ENCODE measurements at places on chromosomes 2 and 18.

- no peak for DNase-seq
These were observed 829.0 kb upstream of the SALL3 start for GRCh38 chr18:78150590-78150989.

DNA sequence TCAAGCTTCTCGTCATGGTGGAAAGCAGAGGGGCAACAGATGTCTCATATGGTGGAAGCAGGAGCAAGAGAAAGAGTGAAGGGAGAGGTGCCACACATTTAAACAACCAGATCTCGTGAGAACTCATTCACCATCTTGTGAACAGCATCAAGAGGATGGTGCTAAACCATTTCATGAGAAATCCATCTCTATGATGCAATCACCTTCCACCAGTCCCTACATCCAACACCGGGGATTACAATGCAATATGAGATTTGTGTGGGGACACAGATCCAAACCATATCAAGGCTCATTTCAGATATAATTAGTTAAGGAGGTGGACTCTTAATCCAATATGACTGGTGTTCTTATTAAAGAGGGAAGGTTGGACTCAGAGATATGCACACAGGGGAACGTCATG, 272.8 kb downstream of the KCNS3 start:
- no peak for DNase-seq

DNA sequence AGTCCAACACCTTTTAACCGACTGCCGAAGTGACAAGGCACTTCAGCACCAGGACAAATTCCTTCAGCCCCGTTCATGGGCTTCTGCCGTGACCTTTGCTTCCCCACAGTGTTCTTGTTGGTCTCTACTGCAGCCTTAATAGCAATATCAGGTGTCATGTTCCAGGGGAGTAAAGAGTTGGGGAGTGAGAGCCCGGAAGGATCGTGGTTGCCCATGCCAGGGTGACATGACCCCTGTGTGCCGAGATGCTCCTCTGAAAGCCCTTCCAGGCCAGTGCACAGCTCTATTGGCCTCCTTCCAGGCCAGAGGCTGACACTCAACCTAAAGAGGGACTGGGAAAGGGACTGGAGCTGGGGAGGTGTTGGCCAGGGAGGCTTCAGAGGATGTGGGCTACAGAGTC, 279.2 kb downstream of the CYRIA start:
- DNase-seq, result no peak

DNA sequence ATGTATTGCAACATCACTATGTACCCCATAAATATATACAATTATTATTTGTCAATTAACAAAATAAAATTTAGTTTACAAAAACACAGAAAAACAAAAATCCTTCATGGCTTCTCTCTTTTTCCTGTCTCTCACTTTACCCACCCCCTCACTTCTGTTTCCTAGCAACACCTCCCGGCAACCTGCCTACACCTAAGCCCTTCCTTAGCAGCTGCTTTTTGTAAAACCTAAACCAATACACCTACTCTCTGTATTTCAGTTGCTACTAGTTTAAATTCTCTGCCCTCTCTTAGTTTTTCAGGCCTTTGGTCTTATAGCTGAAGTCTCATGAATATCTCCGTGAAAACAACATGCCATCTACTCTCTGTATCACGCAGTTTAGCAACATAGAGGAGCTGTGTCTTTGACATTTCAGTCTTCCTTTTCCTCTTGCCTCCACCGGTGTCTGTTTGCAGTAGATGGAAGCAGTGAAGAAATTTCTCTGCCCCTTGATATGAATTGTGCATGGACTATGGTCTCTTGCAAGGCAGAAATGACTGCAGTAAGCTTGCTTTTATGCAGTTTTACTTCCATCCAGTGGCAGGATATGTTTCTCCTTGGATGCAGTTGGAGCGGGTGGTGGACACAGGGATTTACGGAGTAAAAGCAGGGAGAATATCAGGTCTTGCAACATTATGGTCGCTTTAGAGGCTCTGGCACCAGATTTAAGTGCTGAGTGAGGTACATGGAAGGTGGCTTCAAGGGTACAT, 42.0 kb upstream of the ZDBF2 start:
- DNase-seq, result no peak

- DNase-seq, result no peak
These were observed 1.7 kb downstream of the RTN4 start for GRCh38 chr2:55048508-55049042.

DNA sequence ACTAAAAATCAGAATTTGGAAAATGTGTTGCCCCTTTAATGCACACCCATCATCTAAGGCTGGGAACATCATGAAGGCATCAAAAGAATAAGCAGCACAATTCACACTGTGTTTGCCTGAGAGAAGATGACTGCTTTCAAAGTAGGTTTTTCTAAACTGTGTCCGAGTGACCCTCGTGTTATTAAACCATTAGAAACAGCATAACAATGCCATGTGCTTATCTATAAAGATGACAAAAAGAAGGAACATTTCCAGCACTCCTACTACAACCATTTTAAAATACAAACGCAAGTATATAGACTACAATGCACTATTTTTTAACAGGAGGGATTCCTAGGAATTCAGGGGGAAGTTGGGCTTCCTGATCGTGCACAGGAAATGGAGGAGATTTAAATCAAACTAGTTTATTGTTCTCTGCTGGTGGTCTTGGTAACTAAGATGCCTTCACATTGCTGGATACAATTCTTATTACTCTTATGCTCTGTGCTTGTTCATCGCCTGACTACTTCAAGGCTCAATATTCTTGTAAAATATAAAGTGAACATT, 305.9 kb upstream of the CCDC68 start:
- no peak for DNase-seq

DNA sequence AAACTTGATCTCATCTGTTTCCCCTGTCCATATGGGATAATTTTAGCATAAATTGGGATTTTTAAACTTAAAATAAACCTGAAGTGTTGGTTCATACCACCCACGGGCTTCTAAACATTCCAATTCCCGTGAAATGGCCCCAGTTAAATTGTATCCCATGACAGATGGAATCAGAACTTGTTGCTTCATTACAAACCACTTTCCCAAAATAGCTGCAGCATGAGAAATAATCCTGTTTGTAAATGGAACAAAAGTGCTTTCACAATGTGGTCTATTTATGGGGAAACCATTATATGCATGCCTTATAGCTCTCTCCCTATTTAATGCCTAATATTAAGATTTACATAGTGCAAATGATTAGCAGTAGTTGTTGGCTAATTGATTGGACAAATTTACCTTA, 15.9 kb downstream of the SCG2 start:
- no peak for DNase-seq

DNA sequence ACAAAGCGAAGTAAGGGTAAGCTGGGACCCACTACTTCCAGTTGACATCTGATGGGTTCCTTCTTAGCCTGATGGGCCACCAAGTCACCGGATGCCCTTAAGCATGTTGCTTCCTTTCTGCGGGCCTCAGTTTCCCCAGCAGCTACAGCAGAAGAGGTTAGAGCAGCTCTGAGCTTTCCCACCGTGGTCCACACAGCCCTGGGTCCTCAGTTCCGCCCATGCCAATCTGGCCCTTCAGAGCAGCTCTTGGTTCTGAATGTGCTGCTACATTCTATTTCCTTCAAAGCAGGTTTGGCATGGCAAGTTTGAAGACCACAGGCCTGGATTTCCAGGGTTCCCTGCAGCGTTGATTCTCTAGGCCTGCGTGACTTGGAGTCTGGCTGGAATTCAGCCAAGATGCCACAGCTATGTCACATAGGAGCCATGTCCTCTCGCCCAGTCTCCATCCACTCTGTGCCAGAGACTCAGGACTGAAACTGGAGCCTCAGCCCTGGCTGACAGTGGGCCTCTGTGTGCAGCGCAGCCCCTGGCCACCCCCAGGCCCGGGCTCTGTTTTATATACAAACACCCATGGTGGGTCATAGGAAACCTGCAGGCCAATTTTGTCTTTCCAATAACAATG, 79.6 kb downstream of the TFCP2L1 start:
- DNase-seq, result no peak

DNA sequence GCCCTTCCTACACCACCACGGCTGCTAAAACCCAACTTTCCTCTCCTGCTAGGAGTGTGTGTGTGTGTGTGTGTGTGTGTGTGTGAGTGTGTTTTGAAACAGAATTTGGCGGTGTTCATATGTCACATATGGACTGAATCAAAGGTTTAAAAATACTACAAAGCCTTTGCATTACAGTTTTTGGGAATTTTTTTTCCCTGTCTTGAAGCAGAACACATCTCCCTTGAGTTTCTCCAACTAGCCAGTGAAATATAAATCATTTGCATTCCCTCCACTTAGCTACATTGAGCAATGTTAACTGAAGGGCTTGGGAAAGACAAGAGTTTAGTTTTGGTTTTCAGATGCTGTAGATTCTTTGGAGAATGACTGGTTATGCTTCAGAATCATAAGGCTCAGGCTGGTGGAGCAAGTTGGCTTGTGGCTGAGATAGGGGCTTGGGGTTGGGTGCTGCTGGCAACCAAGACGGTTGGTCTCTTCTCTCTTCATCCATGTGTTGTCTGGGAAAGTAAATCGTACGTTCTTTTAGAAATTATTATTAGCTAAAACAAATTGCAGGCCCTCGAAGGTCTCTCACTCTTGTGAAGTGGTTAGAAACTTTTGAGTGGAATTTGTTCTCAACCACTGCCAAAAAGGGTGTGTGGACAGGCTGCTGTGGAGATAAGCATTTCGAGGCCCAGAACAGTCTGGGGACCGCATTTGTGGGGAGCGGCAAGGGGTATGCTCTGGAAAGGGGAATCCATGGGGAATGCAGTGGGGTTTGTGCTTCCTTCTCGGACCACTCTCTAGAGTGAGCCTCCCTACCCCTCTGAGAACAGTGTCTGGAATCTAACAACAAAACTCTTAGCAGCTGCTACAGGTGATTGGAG, 1.4 kb downstream of the NRP2 start:
- no peak for DNase-seq

- no peak for DNase-seq
These were observed 137.6 kb downstream of the ATL2 start for GRCh38 chr2:38239452-38239851.

- DNase-seq, result no peak
These were observed 1067.4 kb downstream of the CNTNAP5 start for GRCh38 chr2:125092276-125093009.

GRCh38 chr2:232506709-232507108, 13.5 kb upstream of the PRSS56 start:
- no peak for DNase-seq

DNA sequence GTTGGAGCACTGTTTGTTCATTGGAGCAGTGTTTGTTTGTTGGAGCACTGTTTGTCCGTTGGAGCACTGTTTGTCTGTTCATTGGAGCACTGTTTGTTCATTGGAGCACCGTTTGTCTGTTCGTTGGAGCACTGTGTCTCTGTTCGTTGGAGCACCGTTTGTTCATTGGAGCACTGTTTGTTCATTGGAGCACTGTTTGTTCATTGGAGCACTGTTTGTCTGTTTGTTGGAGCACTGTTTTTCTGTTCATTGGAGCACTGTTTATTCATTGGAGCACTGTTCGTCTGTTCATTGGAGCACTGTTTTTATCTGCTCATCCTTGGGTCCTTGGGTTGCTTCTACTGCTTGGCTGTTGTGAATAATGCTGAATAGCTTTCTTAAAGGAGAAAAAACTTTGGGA, 74.7 kb downstream of the ZNF407 start:
- DNase-seq, result no peak

GRCh38 chr2:28390746-28391563, 1.7 kb upstream of the FOSL2 start:
- DNase-seq, result no peak

DNA sequence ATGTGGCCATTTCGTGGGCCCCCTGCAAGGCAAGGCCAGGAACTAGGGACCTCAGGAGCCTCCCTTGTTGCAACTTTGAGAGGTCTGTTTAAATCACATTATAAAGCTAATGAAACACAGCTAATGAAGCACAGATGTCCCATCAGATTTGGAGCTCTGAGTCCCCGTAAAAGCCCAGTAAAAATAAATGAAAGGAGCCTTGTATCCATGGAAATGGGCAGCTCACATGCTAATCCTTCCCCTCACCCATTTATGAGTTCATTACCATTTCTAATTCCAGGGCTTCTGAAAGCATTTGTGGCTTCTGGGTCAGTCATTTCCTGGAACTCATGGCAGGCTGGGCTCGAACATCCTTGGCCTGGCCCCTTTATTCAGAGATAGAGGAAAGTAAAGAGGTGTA, 274.8 kb downstream of the SS18 start:
- DNase-seq, result no peak

GRCh38 chr18:45627204-45627526, 11.9 kb downstream of the SLC14A2 start:
- no peak for DNase-seq

GRCh38 chr2:132282911-132283310, 121.2 kb upstream of the ANKRD30BL start:
- no peak for DNase-seq

GRCh38 chr2:235706506-235706905, 212.7 kb downstream of the AGAP1 start:
- DNase-seq, result no peak

GRCh38 chr18:47203626-47204464, 27.7 kb upstream of the IER3IP1 start:
- DNase-seq, result no peak

GRCh38 chr2:128261245-128262128, 57.2 kb downstream of the HS6ST1 start:
- DNase-seq, result no peak

- DNase-seq, result no peak
These were observed 841.0 kb upstream of the CELF4 start for GRCh38 chr18:38406607-38407006.

DNA sequence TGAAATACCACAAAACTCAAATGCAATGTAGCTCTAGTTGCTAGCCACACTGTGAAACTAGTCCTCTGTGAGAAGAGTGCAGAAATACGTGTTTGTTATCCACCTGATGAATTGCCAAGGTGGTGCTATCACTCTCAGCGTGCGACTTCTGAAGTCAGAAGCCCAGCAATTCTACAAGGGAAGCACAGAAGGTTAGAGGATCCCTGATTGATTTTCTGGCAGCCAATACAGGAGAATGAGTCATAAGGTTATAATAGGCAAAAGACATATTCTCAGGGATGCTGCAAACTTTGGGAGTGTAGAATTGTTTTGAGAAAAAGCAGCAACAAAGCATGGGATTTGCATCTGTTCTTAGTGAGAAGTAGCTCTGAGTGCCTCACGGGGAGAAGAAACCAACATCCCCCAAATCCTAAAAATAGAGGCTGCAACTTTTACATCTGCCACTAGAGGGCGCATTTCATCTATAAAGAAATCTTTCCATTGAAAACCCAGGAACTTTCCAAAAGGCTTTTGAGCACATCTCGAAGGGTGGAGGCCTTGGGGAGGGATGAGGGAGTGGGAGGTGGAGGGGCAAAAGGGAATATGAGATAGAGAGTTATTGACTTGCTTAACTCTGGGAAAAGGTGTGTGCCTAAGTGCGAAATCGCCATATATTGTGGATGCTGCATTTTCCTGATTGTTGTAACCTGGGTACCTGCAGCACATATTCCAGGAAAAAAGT, 78.0 kb downstream of the TMEM182 start:
- DNase-seq, result no peak

GRCh38 chr2:39059366-39059952, 61.4 kb downstream of the SOS1 start:
- no peak for DNase-seq

- no peak for DNase-seq
These were observed 393.6 kb upstream of the ID2 start for GRCh38 chr2:8288206-8288605.

All from stimulated activated CD8-positive, alpha-beta memory T cell treated with anti-CD3 and anti-CD28 coated beads, Interleukin-4, amount 100 ng/mL, for 1 hour (primary cell).